ENCODE measurements at places on chromosomes 5 and 9. TPM values are rescaled to one million over a fixed set of nuclear protein-coding genes. Genes with fewer than 3 reads are reported as not detected.

KCNV2 gene
- total RNA-seq = 0.11 TPM

GRCh38 chr5:149930749-149931574, 13.6 kb downstream of the PDE6A start:
- DNase-seq = no peak

SPEF2 gene
- total RNA-seq = 0.24 TPM

DNA sequence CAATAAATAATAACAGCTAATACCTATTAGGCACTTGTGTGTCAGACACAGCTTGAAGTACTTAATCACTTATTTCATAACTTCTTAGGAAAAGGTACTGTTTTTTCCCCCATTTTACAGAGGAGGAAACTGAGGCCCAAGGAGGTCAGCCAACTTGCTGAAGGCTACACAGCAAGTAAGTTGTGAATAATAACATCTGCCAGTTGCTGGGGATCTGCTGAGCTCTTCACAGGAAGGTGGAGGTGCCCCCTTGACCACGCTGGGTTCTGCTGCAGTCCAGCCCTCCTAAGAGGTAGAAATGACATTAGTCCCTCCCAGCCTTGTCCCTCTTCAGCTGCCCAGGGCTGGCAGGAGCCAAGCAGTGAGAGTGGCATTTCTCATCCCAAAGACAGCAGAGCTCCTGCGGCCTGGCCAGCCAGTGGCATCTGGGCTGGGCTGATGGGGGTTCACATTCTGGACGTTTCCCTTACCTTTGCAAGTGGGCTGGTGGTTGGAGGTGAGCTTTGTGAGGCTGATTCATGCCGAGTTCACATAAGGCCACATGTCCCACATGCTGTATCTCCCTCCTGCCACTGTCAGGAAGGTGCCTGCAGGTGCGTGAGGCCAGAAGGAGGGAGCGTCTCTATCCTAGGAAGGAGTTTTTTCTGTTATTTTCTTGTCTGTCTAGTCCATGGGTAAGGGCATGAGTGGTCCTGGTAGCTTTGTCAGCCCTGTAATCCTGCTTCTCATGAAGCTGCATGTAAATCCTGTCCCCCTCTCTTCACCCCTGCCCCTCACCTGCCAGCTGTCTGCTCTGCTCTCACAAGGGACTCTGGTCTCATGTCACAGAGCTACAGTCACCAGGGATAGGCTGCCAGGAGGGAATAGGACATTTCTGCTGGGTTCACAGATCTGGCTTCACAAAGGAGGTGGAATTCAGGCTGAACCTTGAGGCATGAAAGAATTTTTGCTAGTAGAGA, 171.7 kb downstream of the MACROH2A1 start:
- no peak for DNase-seq

DNAJC18 gene
- 19.7 TPM for total RNA-seq

- no peak for DNase-seq
Measured at GRCh38 chr5:177994561-177995190, 1.4 kb downstream of the PROP1 start.
